ENCODE measurements at places on chromosomes 4 and X. TPM values are rescaled to one million over a fixed set of nuclear protein-coding genes. Genes with fewer than 3 reads are reported as not detected.

DNA sequence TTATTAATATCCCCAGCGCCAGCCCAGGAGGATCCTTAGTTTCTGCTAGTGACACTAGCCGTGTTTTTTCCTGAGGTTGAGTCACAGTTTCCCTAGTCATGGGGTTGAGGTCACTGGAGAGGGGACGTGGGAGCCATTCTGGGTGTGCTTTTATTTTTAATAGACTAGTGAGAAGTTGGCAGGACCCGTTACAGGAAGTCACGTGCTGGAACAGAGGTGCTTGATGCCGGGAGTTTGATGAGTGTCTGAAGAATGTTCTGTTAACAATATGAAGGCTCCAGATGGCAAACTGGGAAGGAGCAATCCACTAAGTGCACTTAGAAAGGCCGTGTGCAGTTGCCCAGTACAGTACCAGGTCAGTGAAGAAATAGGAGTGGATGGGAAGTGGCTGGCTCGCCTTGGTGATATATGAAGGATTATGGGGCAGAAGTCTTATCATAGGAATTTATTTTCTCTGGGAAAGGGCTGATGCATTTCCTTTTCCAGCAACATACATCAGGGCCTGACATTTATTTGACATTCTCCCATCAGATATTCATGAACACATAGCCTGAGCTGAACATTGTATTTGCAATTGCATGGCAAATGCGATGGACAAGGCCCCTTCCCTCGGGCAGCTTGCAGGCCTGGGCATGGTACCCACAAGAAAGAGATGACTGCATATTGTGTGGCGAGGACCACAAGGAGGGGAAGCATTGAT lies 291.8 kb downstream of the FBXW7 start:
- peak; percentile 55 for ATAC-seq

DNA sequence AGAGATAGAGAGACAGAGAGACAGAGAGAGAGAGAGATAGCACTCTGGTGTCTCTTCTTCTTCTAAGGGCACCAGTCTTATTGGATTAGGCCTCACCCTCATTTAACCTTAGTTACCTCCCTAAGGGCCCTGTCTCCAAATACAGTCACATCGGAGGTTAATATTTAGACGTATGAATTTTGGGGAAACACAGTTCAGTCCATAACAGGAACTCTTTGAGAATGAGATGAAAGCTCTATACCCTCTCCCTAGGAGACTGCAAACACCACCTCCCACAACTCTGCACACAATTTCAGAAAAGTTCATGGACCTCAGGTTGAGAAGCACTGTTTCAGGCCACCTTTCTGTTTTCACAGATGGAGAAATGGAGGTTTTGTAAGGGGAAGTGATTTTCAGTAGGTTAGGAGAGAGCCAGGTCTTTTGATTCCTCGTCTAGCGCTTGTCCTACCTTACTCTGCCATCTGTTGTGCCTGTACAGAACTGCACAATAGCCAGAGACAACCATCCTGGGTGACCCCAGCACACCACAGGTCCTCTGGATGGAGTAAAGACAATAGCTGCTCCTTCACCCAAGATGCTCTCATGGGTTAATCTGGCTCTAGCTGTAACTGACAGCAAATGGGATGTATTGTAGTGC lies 16.9 kb upstream of the LOC101059915 start:
- ATAC-seq, result peak; percentile 55

Gene MAML3
- 7.9 TPM for total RNA-seq

- ATAC-seq, result no peak
Measured at GRCh38 chrX:14875624-14876023, 2.4 kb downstream of the MOSPD2 start.

Gene CLDN34
- total RNA-seq, result 0.20 TPM

DNA sequence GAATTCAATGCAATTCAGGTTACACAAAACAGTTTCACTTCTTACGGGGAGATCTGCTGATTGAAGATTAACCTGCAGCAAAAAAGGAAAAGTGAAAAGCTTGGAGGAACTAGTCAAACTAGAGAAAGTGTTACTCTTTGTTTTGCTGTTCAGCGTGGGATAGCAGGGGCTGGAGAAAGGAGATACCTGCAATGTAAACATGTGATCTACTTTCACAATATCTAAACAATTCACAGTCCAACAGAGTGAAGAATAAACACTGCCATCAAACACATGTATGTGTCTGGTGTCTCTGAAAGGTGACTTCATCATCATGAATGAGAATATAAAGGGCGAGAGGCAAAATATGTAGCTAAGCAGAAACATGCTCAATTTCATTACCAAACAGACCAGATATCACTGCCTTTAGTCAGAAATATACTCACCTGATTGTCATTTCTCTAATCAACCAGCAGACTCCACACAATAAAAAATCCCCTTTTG lies 26.4 kb downstream of the NIPAL1 start:
- ATAC-seq, result no peak

Gene FAM241A
- 2.7 TPM for total RNA-seq

Gene HS3ST1
- total RNA-seq, result 18.7 TPM

DNA sequence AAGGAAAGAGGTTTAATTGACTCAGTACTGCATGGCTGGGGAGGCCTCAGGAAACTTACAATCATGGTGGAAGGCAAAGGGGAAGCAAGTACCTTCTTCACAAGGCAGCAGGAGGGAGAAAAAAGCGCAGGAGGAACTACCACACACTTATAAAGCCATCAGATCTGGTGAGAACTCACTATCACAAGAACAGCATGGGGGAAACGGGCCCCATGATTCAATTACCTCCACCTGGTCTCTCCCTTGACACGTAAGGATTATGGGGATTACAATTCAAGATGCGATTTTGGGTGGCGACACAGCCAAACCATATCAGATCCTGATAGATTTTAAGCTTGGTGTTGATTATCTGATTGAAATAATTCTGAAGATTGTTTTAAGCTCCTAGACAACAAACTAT lies 218.7 kb downstream of the CBR4 start:
- no peak for ATAC-seq

Gene PLP1
- total RNA-seq, result 0.04 TPM

- no peak for ATAC-seq
Measured at GRCh38 chr4:159284733-159285132, 181.9 kb downstream of the RAPGEF2 start.

- no peak for ATAC-seq
Measured at GRCh38 chr4:6337331-6337935, 67.8 kb downstream of the WFS1 start.

- ATAC-seq, result no peak
Measured at GRCh38 chr4:158490629-158491028, 31.1 kb upstream of the RXFP1 start.
